Foreskin keratinocyte (primary cell): ENCODE measurements at places on chromosomes 5 and 9. TPM values are rescaled to one million over a fixed set of nuclear protein-coding genes. Genes with fewer than 3 reads are reported as not detected.

The MARVELD2 gene
- total RNA-seq, result 23.1 and 23.7 TPM in 2 replicates

The LCN9 gene
- not detected in 2 replicates for total RNA-seq

The APBA1 gene
- 2.1 and 3.2 TPM in 2 replicates for total RNA-seq

The STXBP1 gene
- total RNA-seq, result 20.2 and 20.6 TPM in 2 replicates

The FBXL7 gene
- 3.7 and 4.8 TPM in 2 replicates for total RNA-seq

The NIPAL4 gene
- 5.6 and 13.0 TPM in 2 replicates for total RNA-seq

The ANKRD20A1 gene
- total RNA-seq, result 0.61 and 0.92 TPM in 2 replicates

The DELE1 gene
- 39.2 and 44.1 TPM in 2 replicates for total RNA-seq

GRCh38 chr5:170141636-170142035 is 35.9 kb downstream of the FOXI1 start:
- no peak for DNase-seq

GRCh38 chr5:149563466-149563865 is 12.2 kb upstream of the CSNK1A1 start:
- no peak for DNase-seq

DNA sequence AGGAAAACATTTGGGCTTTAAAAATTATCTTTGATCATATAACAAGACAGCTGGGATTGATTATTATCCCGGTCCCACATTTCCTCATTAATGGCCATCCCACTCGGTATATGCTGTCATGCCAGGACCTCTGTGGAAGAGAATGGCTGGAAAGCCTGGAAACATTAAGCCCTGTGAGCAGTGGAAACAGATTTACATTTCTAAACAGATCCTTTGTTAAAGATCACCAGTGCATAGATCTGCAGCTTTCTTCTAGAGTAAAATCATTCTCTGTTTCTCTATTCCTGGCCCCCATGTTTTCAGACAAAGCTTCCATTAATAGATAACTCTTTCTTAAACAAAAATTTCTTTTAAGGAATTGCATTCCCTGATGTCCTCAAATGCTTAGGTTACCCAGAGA is 152.2 kb downstream of the CAVIN4 start:
- no peak for DNase-seq

- no peak for DNase-seq
Observed at GRCh38 chr5:15600035-15600434, 100.1 kb downstream of the FBXL7 start.

DNA sequence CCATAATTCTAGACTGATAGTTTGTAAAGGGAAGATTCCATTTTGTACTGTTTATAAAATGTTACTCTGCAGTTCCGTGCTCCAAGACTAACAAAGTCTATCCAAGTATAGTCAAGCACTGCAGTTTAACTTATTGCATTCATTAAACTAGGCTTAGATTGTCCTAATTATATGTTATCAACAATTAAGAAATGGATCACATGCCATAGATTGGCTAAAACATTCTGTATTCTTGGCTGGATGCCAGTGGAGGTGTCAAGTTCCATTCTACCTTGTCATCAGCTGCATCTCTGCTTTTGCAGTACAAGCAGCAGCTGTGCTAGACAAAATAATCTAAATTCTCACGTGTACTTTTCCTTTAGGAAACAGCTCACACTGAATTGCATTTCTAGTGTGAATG is 69.4 kb upstream of the MEF2C start:
- peak; percentile 54 for DNase-seq

DNA sequence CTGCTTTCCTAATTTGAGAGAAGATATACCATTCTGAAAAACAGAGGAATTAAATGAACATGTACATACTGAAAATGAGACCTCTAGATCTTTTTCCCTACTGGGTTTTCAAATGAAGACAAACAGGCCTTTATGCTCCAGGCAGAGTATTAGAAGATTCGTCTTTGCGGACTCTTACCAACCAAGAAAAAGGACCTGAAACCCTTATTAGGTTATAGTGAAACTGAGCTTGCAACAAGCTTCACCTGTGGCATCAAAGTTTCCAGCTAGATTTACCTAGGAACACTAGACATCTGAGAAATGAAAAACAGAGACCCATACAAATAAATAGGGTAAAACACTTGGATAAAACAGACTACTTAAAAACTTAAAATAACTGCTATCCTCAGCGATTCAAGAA is 46.3 kb downstream of the SMIM15 start:
- DNase-seq, result no peak
